ENCODE measurements at places on chromosomes 11 and 22.

DNA sequence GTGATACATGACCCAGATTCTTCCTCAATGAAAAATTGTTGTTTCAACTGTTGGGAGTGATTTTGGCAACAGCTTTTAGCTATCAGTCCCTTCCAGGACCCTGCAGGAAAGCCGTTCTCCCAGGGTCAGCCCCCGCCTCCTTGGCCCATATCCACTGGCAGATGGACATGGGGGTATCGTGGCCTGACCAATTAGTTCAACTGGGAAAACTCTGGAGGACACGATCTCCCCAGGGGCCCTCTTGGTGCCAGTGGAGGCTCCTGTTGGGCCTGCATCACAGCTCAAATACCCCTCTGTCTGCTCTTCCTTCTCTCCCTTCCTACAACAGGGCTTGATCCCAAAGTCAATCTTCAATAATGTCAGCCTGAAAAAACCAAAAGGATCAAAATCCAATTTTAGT, 272.5 kb upstream of the B3GAT1 start:
- DNase-seq = no peak

DNA sequence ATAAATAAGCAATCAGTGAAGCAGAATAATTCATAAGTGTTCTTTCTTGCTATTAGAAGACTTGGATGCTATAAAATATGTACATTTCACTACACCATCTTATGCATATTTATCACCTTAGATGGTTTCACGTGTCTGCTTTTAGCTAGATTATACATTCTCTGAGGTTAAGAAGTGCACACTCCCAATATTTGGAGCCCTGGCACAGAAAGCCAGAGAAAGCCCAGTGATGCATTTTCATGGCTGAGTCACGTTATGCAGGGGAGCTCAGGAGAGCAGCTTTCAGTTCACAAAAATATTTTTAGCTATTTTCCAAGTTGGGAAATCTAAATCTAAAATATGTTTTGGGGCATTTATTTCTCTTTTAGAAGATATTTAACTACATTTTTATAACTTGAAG, 5.1 kb upstream of the TP53AIP1 start:
- DNase-seq = no peak

DNA sequence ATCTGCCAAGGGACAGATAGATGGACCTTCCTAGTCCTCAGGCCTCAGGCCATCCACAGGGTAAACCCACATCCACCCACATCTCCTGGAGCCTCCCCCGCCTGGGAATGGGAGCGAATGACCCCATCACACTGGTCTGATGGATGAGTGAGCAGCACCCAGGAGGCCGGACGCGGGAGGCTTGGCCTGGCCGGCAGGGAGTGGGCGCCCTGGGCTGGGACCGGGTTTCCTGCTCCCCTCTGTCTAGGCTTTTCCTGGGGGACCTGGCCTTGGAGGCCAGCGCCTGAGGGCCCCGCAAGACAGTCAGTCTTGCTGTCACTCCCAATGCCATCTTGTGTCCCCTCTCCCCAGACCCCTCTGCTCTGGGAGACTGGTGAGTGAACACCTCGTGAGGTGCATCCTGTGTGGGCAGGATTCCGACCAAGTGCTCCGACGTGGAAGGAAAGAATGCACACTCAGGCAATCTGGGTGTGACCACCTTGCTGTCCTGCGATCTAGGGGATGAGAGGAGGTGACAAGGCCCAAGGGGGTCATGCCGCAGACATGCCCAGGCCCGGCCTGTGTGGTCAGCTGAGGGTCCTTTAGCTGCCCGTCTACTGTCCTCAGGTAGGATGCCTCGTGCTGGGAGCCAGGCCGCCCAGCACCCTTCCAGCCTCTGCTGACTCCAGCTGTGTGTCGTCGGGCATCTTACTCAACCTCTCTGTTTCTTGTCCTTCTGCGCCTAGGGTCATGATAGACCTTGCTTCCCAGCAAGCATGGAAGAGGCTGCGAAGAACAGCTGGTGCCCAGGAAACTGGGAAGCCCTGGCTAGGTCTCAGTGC, 26.5 kb upstream of the WNT7B start:
- DNase-seq = no peak

GRCh38 chr11:125945011-125945796, 640 bp upstream of the VSIG10L2 start:
- DNase-seq = no peak

DNA sequence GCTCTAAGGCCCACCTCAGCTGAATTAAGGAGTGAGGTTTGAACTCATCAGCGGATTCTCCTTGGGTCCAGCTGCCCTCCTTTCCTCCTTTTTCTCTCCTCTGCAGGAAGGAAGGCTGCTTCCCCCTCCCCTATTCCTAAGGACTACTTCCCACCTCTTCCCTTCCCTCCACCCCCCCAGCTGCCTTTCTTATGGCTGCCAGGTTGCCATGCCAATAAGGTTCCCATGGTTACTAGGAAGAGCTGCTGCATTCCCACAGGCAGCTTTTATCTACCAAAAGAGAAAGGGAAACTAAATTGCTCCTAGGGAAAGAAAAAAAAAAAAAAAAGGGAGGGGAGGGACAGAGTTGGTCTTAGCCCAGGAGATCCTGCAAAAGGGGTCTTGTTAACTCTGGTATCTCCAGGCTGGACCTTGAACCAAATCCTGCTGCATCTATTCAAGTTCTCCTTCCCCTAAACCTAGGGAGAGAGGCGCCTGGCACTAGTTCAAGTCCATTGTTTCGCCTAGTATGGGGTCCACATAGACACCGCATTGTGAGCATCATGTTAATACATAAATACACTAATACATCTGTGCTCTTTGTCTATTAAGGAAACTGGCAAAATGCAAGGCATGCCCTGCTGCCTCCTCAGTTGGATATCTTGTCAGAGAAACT, 21.2 kb upstream of the FEZ1 start:
- DNase-seq = no peak

DNA sequence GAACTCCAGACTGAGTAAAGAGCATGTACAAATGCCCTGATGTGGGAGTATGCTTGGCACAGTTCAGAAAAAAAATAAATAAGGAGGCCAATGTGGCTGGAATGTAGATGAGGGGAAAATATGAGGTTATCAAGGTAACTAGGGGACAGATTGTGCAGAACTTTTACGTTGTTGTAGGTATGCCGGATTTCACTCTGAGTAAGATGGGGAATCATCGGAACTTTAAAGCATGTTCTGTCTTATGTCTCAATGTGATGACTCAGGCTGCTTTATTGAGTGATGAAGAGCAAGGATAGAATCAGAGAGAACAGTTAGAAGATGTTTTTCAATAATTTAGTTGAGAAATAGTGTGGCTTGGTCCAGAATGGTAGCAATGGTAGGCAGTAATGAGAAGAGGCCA, 130.4 kb downstream of the C11orf87 start:
- DNase-seq = no peak

DNA sequence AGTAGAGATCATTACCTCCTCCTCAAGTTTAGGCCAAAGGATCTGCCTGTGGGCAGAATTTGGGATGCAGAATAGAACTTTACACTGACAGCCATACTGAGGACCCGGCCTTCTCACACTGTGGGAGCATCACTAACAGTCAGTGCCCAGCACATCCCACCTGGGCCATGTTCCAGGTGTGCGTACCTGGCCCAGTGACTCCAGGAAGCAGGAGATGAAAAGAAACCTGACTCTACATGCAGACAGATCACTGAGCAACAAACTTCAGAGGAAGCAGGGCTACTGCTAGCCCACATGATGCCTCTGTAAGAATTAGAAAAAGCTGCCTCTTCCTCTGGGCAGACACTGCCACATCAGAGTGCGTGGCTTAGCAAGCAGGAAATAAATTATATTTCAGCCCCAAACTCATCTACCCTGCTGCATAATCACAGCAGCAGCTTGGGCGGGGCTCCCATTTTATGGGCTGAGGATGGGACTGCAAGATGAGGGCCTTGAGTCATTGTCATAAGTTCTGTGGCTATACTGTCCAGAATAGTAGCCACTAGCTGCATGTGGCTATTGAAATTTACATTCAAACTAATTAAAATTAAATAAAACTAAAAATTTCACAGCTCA, 6.0 kb upstream of the LMO2 start:
- no peak for DNase-seq

- DNase-seq = no peak
These were observed 40.3 kb downstream of the TPBGL start for GRCh38 chr11:75280770-75281468.

- no peak for DNase-seq
These were observed 131.8 kb downstream of the APIP start for GRCh38 chr11:34784318-34784841.

GRCh38 chr11:68012843-68013610, 2.9 kb downstream of the ALDH3B1 start:
- DNase-seq = no peak
